ENCODE measurements at places on chromosomes 2 and 18.

DNA sequence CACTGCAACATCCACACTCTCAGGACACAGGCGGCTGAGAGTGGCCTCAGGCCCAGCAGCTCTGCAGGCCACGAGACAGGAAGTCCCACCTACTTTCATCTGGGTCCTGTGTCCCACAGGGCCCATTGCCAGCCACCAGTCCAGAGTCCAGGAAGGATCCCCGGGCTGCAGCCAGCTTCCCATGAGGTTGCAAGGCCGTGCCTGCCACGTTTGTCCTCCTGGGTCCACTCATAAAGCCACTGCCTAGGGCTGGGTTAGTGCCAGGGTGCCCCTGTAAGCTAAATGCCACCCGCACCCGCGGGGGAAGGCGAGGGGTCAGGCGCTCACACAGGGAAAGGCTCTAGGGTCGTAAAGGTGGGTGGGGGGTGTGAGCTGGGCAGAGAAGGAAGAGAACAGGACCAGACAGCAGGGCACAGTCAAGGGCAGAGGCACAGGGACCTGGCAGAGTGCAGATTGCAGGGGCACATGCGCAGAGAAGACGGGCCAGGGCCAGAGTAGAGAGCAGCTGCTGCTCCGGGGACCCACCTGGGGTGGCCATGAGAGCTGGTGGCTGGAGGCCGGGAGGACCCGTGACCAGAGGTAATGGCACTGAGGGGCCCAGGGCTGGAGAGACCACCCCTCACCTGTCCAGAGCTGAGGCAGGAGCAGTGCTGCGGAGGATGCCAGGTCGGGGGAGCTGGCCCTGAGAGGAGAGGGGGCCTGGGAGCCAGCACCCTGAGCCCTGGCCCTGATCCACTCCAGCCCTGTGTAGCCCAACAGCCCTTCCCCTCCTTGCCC lies 8.0 kb downstream of the AGXT start:
- DNase-seq, result no peak

DNA sequence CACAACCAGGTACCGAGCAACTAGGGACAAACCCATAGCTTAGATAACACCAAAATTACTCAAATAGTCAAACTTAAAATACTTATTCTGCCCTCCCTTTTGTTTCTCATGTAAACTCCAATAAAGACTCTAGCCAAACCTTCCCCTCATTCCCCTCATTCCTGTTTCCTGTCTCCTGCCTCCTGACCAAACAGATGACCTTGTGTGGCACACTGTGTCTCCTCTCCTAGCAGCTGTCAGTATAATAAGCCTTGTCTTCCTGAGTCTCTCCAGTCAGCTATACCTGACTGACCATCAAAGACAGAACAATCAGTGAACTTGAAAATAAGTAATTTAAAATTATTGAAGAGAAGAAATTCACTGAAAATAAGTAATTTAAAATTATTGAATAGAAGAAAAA lies 14.3 kb downstream of the SULT1C4 start:
- no peak for DNase-seq

DNA sequence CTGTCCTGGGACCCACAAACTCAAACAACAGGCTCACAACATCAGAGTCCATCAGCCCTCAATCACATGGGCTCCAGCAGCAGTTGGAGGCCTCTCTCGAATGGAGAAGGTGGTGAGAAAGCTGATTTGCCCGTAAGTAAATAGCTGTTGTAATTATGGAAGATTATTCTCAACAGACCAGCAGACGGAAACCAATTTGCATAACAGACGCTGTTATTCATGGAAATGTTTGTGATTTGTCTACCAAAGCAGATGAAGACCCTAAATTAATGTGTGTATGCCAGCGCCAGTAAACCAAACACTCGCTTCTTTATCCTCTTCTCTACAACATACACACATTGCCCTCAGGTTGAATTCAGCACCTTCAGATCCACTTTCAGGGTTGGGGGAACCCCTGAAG lies 23.4 kb upstream of the GALNT14 start:
- no peak for DNase-seq

DNA sequence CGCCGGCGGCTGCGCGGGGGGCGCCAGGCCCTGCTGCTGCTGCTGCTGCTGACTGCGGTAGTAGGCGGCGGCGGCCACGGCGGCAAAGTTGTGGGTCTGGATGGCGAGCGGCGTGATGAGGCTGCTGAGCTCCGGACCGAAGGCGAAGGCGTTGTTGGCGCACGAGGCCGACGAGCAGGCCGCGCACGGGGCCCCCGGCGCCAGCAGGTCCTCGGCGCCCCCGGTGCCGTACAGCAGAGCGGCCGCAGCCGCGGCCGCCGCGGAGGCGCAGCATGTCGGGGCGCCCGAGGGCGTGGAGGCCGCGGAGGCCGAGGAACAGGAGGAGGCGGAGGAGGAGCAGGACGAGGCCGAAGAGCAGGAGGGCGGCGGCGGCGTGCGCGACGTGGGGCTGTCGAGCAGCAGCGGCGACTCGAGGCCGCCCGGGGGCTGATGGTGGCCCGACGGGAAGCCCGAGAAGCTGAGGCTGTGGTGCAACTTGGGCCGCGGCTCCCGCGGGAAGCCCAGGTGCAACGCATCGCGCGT lies 1.8 kb downstream of the ZFP36L2 start:
- peak; percentile 64 for DNase-seq

DNA sequence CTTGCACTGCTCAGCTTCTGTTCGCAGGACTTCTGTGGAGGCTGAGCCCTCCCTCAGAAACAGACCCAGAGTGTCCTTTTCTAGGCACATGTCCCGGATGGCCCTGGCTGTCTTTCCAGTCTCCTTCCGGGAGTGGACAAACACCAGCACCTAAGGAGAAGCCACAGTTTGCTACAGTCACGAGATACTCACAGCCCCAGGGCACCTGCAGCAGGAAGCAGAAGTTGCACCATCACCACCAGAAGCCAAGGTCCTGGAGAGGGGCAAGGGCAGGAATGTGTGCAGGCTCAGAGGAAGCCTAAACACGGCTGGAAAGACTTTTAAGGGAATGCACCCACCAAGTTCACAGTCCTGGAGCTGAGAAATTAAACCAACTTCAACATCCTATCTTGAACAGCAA lies 13.6 kb downstream of the SNRNP200 start:
- no peak for DNase-seq

- DNase-seq, result no peak
Measured at GRCh38 chr2:222693837-222694236, 22.4 kb downstream of the MOGAT1 start.

DNA sequence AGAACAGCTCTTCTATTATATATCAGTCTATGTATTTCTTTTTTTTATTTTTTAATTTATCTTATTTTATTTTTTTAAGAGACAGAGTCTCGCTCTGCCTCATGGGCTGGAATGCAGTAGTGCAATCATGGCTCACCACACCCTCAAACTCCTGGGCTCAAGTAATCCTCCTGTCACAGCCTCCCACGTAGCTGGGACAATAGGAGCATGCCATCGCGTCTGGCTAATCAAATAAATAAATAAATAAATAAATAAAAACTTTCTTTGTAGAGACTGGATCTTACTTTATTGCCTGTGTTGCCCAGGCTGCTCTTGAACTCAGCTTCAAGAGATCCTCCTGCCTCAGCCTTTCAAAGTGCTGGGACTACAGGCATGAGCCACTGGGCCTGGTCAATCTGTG lies 117.0 kb downstream of the RBMS1 start:
- peak; percentile 44 for DNase-seq

All from neural progenitor cell (in vitro differentiated cells).